ENCODE measurements at places on chromosomes 7 and 10. TPM values are rescaled to one million over a fixed set of nuclear protein-coding genes. Genes with fewer than 3 reads are reported as not detected.

GRCh38 chr7:143391462-143392404 lies 10.6 kb downstream of the ZYX start:
- H3K27me3 ChIP-seq = no peaks in the 10 kb centered on the region
- no peaks in the 10 kb centered on the region for H3K4me1 ChIP-seq
- no peak overlapping the region for H3K27ac ChIP-seq
- H3K36me3 ChIP-seq = peaks cover 11% of the 10 kb centered on the region
- no peak overlapping the region for H3K4me3 ChIP-seq

- H3K27me3 ChIP-seq = no peaks in the 10 kb centered on the region
- H3K27ac ChIP-seq = no peak overlapping the region
- H3K4me1 ChIP-seq = peaks cover 4% of the 10 kb centered on the region
- H3K4me3 ChIP-seq = no peak overlapping the region
- DNase-seq = peak; percentile 66
These were observed 24.6 kb upstream of the ITGA8 start for GRCh38 chr10:15744217-15744865.

DNA sequence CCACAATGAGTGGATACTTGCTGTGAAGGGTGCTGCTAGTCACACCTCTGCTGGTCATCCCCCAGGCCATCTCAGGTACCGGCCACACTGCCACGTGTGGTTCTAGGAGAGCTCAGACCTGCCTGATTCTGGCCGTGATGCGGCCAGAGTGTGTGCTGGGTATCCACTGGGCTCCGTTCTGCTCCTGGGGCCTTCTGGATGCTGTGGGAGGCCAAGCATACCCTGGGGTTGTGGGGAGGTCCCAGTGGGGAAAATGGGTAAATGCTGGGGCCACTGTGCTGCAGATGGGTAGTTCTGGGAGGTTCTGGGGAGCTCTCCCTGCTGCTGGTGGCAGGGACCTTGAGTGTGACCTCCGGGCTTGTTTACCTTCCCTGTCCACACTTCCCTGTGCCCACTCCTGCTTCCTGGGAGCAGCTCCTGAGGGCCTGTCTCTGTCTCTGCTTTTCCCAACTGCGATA lies 318.4 kb downstream of the GLRX3 start:
- no peaks in the 10 kb centered on the region for H3K4me1 ChIP-seq
- H3K4me3 ChIP-seq = no peak overlapping the region
- no peak overlapping the region for H3K27ac ChIP-seq
- no peaks in the 10 kb centered on the region for H3K36me3 ChIP-seq

PLAU gene
- total RNA-seq = 60.3 TPM

RBM20 gene
- 2.0 TPM for total RNA-seq

PKD2L1 gene
- 0.17 TPM for total RNA-seq

DNA sequence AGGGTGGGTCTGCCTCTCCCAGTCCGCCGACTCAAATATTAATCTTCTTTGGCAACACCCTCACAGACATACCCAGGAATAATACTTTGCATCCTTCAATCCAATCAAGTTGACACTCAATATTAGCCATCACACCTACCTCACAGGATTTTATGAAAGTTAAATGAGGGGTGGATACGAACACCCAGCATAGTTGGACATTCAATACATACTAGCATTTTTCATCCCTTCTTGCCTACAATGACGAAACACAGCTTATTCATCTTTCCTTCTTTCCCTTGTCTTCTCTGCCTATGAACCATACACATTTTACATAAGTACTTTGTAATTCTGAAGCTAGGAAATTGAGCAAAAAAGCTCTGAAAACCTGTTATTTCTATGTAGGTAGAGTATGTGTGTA lies 48.5 kb downstream of the EMX2 start:
- DNase-seq = no peak
- H3K27ac ChIP-seq = no peak overlapping the region
- no peak overlapping the region for H3K4me3 ChIP-seq

GRCh38 chr7:15684111-15684800 lies 2.2 kb downstream of the MEOX2 start:
- DNase-seq = no peak
- no peak overlapping the region for H3K4me3 ChIP-seq
- no peaks in the 10 kb centered on the region for H3K36me3 ChIP-seq
- H3K27ac ChIP-seq = no peak overlapping the region

VPS50 gene
- 15.1 TPM for total RNA-seq

DNA sequence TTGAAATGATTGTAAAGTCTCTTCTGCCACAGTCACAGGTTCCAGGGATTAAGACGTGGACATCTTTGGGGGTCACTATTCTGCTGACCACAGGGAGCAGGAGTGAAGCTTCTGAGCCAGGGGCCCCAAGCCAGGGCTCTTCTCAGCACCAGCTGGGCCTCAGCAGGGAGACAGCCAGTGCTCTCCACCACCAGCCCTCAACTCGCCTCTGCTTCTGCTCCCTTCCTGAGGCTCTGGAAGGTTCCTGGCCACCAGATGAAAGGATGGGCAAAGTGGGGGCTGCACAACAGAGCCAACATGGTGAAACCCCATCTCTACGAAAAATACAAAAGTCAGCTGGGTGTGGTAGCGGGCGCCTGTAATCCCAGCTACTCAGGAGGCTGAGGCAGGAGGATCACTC lies 11.2 kb upstream of the CRYGN start:
- no peak for DNase-seq
- H3K27me3 ChIP-seq = no peaks in the 10 kb centered on the region
- H3K27ac ChIP-seq = no peak overlapping the region

TSPAN13 gene
- total RNA-seq = 18.5 TPM

GRCh38 chr7:154598396-154598795 lies 404.5 kb downstream of the PAXIP1 start:
- H3K4me3 ChIP-seq = no peak overlapping the region
- no peaks in the 10 kb centered on the region for H3K36me3 ChIP-seq
- no peak for DNase-seq
- no peaks in the 10 kb centered on the region for H3K27me3 ChIP-seq
- H3K4me1 ChIP-seq = no peaks in the 10 kb centered on the region

Measured in HCT116 (cell line).